ENCODE measurements at places on chromosomes 11 and 22.

GRCh38 chr11:6237266-6237665, 1.6 kb upstream of the CNGA4 start:
- no peak for DNase-seq

DNA sequence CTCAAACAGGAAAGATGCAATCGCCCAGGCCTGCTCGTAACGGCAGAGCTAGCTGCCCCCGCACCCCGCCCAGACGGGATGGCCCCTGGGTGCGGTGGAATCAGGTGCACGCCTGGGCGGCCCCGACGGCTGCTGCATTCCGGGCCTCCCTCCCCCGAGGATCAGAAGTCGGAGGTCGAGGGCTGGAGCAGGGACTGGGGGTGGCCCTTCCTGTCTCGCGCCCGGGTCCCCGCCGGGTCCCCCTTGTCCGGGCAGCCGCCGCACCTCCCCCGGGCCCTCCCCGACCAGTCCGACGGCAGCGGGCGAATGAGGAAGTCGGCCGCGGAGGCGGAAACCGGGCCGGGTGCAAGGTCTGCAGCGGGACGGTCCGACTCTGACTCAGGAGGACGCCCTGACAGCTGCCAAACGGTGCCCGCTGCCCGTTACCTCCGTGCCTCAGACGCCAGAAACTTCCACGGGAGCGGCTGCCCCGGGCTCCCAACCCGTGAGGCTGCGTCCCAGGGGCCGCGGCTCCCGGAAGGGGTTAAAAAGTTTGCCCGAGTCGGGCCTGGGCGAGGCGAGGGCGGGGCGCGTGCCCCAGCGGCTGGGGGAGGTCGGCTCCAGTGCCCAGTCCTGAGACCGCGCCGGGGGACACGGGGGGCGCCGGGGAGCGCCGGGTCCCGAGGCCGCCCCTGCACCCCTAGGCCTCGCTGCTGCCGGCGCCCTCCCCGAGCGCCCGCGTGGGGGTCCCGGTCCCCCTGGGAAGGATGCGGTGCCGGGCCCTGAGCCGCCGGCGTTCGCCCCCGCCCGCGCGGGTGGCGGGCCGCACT, 663 bp downstream of the MYH9 start:
- no peak for DNase-seq

- no peak for DNase-seq
These were observed 2.4 kb downstream of the GSTT4 start for GRCh38 chr22:24002851-24003250.

GRCh38 chr22:46641811-46642266, 21.7 kb downstream of the GRAMD4 start:
- DNase-seq: no peak

DNA sequence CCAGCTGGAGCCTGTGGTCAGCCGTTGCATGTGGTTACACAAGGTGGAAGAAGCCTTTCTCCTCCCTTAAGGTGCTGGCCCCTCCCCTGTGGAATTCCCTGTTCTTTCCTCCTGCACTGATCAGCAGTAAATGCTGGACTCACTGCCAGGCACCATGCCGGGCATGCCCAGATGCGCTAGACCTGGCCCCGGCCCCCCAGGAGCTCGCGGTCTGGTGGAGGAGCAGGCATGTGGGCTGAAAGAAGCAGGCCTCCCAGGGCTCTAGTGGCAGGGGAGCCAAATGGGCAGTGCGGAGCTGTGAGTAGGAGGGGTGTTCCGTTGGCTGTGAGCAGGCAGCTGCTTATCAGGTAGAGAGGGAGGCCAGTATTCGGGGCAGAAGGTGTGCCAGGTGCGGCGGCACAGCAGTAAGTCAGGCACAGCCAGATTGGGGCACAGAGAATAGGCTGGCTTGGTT, 10.2 kb downstream of the DGKZ start:
- DNase-seq: no peak

DNA sequence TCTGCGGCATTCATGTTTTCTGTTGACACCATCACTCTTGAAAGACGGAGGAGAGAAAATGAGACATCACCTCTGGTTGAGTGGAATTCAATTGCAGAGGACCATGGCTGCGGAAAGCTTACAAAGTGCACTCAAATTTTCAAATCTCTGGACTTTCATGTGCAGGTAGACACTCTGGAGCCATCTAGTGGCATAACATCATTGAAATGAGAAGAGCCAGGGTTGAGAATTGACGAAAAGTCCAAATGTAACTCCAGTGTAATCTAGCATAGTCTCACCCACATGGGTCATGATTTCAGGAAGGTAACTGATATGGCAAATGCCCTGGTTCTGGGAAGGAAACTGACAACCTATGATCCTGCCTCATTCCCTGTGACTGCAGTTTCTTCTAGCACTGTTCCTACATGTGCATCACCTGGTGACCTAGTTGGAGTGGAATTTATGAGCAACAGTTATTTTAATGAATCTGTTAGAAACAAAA, 687.8 kb downstream of the KCNA4 start:
- peak; percentile 3 for DNase-seq

DNA sequence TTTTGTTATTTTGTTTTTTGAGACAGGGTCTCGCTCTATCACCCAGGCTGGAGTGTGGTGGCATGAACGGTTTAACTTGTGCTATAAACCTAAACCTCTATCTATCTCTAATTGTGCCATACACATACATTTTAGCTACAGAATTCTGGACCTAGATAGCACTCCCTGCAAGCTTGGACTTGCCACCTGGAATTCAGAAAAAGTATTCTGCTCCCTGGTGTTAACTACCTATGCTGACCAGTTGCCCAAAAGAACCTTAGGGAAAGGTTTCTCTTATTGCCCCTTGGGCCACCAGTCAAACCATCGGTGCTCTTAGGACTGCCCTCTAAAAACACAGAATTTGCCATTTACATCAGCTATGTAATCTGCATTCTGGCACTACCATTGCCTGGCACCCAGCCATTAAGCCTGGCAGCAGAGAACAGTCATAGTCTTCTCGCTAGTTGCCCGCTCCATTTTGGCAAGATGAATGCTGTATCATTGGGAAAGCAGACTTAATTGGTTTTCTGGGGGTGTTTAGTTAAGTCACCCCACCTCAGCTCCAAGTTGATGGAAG, 55.3 kb downstream of the ETS1 start:
- no peak for DNase-seq

- DNase-seq: no peak
These were observed 14.8 kb downstream of the BRD1 start for GRCh38 chr22:49812838-49813237.

DNA sequence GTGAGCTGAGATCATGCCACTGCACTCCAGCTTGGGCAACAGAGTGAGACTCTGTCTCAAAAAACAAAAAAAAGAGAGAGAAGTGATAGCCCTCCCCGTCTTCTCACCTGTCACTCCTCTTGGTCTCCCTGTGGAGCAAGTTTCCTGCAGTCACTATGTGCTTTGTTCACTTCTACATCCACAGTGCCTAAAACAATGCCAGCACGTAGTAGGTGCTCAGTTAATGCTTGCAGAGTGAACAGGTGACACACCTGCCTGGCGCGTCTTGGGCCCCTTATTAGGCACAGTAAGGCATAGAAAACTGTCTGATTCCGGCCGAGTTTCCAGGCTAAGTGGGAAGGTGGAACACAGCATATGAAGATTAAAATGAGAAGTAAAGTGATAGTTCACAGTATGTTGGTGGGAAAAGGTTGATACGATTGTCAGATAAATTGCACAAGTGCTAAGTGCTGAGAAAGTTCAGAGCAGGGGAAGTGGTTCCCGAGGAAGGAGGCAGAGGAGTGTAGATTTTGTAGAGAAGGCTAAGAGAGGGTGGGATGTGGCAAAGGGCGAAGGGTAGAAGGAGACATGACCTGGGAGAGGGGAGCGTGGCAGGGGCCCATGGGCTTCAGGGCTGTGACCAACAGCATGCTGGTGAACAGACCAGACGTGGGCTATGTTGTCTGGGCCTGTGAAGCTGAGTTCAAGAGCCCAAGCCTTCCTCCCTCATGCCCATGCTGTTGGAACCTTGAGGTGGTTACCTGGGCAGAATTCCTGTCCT, 41.9 kb downstream of the BCR start:
- no peak for DNase-seq

- DNase-seq: peak; percentile 25
These were observed 7.0 kb downstream of the TP53I11 start for GRCh38 chr11:44943696-44944095.

GRCh38 chr22:33747576-33748180, 172.6 kb downstream of the LARGE1 start:
- DNase-seq: no peak

- DNase-seq: no peak
These were observed 2.2 kb upstream of the OR8D4 start for GRCh38 chr11:123899792-123900191.

DNA sequence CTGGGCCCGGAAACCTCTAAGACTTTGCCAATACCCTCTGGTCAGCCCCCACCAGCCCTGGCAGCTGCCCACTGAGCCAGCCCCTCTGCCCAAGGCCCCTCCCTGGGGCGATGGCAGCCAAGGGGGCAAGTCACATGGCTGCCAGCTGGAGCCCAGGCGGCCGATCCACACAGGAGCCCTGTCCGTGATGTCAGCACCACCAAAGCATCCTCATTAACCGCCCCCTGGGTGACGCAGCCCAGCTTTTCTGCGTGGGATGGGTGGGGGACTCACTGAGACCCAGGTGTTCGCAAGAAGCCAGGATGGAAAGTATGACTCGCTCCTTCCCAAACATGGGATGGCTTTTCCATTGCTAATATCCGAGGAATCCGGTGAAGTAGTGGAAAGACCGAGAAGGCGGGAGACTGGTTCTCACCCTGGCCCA, 46.6 kb upstream of the WNT7B start:
- DNase-seq: no peak

DNA sequence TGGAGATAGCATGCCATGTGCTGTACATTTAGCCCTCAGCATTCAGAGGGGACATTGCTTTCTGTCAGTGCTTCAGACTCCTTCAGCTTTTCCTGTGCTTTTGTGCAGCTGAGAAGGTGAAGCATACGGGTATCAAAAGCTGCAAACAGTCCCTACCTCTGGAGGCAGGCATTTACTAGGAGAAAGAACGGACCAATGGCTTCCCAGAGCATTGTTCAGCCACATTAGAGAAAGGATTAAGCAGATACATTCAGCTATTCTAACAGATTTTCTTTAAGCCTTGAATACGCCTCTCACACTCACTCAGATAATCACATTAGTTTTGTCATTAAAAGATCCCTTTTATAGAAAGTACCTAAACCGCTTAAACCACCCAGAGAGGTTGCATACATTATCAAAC, 80.7 kb upstream of the FAM181B start:
- DNase-seq: no peak

GRCh38 chr22:29200901-29201300, 4.8 kb upstream of the EMID1 start:
- no peak for DNase-seq

DNA sequence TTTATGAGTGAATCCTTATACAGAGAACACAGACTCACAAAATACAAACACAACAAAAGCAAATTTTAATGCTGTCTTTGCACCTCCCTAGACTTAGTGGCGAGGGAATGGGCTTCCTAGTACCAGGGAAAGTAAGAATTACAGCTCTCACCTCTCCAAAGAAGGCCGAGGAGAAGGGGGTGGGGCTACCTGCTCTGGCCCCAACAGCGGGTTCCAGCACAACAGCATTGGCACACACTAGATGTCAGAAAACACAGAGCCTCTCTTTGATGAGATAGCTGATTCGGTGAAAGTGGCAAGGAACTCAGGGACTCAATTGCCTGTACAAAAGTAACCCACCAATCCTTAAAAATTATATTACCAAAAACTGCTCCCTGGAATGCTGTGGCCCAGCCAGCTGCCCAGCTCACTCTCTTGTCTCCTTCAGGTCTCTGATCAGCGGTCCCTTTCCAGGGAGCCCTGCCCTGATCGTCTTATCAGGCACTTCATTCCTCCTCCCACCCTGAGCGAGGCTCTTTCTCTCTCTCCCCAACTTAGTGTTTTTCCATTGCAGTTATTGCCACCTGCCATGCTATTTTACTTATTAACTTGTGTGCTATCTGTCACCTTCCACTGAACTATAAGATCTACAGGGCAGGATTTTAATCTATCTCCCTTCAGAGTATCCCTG, 30.7 kb downstream of the SPON1 start:
- DNase-seq: no peak

DNA sequence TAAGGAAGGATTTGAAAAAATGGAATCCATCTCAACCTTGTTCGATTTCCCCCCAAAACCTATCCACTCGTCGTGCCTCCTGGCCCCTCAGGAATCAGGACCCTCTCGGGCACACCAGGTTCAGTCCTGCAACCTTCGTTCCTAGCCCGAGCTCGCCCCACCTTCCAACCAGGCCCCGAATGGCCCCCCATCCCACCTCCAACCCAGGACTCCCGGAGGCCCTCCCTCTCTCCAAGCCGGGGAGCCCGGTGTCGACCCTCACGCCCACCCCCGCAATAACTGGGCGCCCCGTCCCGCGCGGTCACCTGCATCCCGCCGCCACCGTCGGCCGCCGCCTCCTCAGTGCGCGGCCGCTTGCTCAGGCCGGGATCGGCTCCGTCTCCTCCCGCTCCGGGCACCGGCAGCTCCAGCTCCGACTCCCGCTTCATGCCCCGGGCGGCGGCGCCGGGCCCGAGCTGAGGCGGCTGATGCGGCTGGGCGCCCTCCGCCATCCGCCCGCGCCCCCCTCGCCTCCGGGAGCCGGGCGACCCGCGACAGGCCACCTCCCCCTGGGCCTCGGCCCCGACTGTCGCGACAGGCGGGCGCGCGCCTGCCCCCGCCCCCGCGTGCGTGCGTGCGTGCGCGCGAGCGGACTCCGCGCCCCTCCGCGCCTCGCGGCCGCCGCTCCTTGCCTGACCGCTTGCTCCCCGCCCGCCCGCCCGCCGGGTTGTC, 534 bp downstream of the RBFOX2 start:
- no peak for DNase-seq

GRCh38 chr11:111598148-111598547, 4.1 kb upstream of the SIK2 start:
- DNase-seq: no peak

- DNase-seq: no peak
These were observed 2.5 kb upstream of the KLHL35 start for GRCh38 chr11:75435571-75435925.

- no peak for DNase-seq
These were observed 5.3 kb upstream of the NAP1L4 start for GRCh38 chr11:2997406-2997805.

DNA sequence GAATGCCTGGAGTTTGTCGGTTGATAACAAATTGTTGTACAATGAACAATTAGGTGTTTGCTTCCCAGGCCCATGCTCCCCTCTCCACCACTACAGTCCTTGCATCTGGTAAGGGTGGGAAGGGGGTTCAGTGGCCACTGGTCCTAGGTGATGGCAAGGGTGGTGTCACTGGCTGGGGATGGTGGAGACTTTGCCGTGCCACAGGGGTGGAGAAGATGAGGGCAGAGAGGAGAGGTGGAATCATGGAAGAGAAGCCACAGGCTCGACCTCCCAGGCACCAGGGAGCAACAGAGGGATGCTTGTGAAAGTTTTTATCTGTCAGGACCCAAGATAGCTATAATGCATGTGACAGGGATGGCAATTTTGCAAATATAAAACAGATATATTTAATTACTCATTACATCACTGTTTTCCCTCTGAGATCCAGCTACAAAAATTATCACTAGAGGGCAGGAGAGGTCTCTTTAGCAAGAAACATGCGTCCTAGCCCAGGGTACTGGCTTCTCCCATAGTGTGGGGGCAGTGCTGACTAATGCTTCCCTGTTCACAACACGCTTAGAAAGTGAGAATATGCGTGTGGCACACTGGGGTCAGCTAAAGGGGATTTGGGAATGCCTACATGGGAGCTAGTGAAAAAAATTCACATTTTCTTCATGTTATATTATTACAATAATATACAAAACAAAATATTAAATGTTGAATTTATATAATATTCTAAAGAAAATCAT, 49.0 kb upstream of the AMPD3 start:
- DNase-seq: peak; percentile 78

- DNase-seq: no peak
These were observed 108.8 kb downstream of the TTC28 start for GRCh38 chr22:28570696-28571373.

Data from NCI-H1694 treated with DMSO at 0.1 percent for 48 hours (cell line).